ENCODE measurements at places on chromosomes 1 and 21.

DNA sequence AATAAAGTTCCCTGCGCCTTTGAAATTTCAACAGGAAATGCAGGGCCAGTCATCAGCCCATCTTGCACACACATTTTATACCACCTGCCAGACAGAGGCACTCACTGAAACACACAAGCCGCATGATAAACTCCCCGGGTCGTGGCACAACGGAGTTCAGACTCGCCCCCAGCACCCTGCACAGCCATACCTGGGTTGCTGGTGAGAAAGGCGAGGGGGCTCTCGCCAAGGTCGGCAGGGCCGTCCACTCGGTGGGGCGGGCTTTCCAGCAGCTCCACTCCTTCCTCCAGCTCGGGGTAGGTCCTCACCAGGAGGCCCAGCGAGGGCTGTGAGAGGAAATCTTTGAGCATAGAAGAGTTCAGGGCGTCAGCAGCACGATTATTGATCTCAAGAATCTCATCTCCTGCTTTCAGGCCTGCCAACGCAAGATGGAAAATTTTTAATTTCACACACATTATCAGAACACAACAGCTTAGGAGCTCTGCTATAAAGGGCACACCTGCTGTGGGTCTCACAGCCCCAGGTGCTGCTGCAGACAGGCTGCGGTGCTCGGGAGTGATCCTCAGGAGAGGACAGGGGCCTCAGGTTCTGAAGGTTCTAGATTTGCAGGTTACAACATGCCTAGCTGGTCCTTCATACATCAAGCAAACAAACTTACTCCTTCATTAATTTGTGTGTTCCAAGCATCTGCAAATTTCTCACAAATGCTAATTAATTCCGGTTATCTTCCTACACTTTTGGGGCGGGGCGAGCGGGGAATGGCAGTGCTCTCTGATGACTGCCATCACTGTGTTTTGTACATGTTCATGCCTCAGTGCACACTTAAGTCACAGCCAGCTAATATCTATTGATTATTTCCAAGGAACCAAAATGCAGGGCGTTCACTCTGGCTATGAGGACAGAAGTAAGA is 144.2 kb upstream of the KRTAP19-8 start:
- no peak for DNase-seq

DNA sequence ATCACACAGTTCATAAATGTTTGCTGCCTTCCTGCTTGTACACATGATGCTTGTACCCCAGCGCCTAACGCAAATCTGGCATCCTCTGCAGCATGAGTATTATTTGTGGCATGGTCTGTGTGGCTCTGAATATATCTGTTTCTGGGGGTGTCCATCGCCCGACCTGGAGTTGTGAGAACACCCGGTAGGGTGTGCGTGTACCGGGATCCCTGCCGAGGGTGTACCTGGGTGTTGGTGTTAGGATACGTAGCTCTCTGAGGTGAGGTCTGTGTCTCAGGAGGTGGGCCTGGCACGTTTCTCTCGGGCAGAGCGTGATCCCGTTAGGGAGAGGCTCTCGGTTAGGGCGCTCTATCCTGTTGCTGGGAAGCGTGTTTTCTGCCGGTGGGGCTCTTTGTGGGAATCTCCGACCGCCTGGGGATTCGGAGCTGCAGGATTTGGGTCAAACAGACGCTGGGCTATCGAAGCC is 10.4 kb upstream of the CDC20 start:
- DNase-seq, result no peak

DNA sequence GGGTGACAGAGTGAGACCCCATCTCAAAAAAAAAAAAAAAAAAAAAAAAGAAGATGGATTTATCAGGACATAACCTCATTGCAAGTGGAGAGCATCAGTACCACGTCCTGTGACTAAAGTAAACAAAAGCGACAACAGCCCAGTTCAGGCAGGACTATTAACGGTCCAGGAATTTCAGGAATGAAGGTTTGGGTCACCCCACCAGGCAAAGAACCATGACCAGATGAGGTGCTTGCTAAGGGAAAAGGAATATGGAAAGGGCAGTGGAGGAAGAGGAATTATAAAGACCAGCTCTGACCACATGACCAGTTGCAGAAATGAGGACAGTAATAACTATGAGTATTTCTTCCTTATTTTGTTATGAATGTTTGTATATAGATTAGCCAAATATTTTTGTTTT is 35.4 kb upstream of the EIF4G3 start:
- DNase-seq, result no peak

GRCh38 chr1:210730023-210730422 is 401.3 kb downstream of the HHAT start:
- DNase-seq, result no peak

DNA sequence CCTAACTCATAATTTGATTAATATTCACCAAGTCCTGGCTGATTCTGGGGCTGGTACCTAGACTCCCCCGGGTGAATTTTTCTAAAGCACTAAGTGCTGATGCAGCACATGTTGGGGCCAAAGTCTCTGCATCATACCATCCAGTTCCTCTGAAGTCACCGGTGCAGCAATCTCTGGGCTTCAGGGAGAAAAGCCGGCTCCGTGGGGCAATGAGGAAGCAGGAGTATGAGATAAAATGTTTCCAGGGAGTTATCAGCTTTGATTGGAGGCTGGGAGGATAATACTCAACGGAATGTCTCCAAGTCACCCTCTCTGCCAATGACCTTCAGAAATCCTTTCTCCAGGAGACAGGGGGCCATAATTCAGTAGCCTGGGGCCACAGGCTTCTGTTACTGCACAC is 1.2 kb downstream of the FCAMR start:
- DNase-seq, result no peak

All from HFF-Myc (cell line).